ENCODE measurements at places on chromosomes 16 and 17. TPM values are rescaled to one million over a fixed set of nuclear protein-coding genes. Genes with fewer than 3 reads are reported as not detected.

GRCh38 chr17:49015924-49016774, 19.0 kb downstream of the IGF2BP1 start:
- DNase-seq, result peak; percentile 64

- peak; percentile 23 for DNase-seq
These were observed 564 bp upstream of the TMIGD1 start for GRCh38 chr17:30334421-30334820.

RGS9 gene
- total RNA-seq, result not detected

SPATA2L gene
- 18.4 TPM for total RNA-seq

DNA sequence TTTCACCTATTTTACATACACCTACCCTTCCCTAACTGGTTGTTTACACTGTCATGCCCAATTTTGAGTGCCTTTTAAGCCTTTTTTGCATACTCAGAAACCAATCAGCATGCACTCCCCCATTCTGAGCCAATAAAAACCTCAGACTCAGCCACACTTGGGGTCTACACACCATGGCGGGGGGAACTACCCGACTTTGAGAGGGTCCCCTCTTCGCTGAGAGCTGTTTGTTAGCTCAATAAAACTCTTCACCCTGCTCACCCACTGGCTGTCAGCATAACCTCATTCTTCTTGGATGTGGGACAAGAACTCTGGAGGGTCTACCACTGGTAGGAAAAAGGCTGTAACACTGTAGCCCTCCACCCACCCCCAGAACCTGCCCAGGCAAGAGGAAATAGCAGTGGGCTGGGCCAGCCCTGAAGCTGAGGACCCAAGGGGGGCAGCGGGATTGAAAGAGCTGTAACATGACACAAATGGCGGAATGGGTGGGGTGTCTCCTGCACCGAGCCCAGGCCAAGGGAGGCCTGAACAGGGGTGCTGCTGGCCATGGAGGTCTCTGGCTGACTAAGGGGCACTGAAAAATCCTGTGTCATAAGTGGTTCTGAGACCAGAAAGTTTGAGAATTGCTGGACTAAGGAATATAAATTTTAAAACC, 3.0 kb upstream of the FLYWCH2 start:
- DNase-seq, result no peak

AIPL1 gene
- total RNA-seq, result not detected

CPHXL2 gene
- not detected for total RNA-seq

- DNase-seq, result no peak
These were observed 1.9 kb upstream of the CD68 start for GRCh38 chr17:7577327-7578199.

DNA sequence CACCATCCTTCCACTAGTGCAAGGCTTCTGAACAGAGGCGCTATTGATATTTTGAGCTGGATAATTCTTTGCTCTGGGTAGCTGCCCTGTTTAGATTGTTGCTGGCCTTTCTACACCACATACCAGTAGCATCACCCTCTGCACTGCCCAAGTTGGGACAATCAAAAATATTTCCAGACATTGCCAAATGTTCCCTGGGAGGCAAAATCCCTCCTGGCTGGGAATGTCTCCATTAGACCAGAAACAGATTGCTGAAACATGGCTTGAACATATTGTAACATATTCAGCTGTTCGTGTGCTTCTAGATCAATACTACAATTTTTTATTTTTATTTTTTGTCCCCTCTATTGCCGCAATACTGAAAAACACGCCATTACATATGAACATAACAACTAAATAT, 174.6 kb downstream of the ABCA8 start:
- DNase-seq, result no peak

- DNase-seq, result no peak
These were observed 98.0 kb upstream of the LHX1 start for GRCh38 chr17:36839256-36839655.

DNA sequence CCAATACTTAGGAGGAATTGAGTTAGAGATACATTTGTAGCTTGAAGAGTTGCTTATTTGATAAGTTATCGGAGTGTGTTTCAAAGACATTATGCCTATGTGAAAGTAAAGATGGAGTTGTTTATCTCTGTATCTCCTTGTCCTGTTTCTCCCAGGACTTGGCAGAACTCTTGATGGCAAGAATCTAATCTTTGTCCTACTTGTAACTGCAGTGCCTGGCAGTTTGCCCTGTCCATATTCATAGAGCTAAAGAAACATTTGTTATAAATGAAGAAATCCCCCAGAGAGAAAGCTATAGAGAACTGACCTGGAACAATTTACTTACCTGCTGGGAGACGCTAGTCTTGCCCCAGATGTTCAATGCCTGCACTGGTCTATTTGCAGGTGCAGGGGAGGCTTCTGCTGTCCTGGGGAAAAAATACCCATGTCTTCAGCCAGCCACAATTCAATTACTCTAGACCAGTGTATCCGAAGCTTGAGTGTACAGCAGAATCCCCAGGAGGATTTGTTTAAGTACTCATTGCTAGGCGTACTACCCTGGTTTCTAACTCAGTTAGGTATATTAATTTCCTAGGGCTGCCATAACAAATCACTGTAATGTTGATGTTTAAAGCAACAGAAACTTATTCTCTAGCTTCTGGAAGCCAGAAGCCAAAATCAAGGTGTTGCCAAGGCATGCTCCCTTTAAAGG, 410.0 kb upstream of the HSBP1 start:
- DNase-seq, result no peak

DNA sequence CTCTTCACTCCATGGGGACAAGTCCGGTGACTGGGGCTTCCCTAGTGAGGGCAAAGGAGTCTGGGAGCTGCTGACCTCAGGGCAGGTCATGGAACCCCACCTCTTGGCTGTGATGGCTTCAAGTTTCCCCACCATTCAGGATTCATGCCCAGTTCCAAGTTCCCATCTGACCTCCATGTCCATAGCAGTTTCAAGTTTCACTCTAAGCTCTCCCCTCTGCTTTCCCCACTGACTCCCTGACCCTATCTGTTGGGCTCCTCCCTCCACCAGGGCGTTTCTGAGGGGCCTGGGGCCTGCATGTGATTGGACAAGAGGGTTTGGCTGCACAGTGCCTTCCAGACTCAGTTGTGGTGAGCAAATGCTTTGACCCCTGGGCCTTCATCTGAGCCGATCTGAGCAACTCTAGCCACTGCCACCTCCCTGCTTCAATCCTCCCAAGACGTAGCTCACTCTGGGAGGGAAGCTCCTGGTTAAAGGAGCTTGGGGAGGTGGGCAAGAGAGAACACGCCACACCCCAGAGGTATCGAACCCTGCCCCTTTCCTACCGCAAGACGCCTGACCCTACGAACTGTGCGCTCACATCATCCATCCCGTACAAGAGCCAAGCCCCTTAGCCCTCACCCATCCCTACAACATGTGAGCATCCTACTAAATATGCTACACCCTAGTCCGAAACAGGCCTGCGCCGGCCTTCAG, 8.3 kb downstream of the ZNF629 start:
- no peak for DNase-seq

DNA sequence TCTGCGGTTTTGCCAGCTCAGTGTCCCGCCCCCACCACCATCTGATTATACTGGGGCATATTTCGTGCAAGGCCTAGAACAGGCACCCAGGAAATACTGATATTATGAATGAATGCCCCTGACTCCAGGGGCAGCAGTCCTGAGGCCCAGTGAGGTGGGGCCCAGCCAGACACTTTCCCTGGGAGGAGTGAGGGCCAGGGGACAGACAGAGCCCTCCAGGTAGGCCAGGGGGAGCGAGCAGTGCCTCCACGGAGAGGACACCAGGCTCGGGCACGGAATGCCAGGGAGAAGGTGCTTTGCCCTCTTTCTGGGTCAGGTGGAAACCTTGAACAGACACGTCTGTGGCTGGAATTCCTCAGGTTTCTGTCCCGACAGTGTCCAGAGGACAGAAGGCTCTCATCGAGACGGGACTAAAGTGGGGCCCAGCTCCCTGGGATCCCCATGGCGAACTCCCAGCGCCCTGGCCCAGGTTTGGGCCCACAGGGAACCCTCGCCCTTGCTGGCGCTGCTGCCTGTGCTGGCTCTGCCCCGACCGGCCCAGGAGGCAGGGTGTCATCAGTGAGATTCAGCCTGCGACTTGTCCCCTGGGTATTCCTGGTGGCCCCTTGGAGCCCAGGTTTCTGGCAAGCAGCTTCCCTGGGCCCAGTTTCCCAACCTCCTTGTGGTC, 4.3 kb downstream of the KATNB1 start:
- no peak for DNase-seq

- peak; percentile 27 for DNase-seq
These were observed 51.9 kb downstream of the ZZEF1 start for GRCh38 chr17:4090898-4091297.
